Astrocyte (in vitro differentiated cells and primary cell): ENCODE measurements at places on chromosomes 3 and 15. TPM values are rescaled to one million over a fixed set of nuclear protein-coding genes. Genes with fewer than 3 reads are reported as not detected.

SPINT1 gene
- total RNA-seq = 30.1 and 40.3 TPM in 2 replicates

DNA sequence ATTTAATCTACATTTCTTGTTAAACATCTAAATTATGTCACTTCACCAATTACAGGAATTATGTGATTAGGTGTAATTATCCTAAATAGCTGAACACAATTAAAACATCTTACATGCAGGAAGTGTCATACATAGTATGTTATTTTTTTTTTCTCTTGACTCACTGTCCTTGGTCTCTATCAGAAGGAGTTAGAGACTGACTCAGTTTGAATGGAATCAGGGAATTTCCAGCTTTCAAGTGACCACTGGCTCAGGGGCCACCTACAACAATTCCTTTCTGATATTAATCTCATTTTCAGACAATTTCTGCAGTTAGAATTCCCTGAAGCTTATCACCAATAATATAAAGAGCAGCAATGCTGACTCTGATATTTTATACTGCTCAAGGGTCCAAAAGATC, 400.7 kb downstream of the ROBO1 start:
- DNase-seq = peak; percentile 81

- no peak for DNase-seq
These were observed 1.5 kb downstream of the MELTF start for GRCh38 chr3:197027896-197028727.

DNA sequence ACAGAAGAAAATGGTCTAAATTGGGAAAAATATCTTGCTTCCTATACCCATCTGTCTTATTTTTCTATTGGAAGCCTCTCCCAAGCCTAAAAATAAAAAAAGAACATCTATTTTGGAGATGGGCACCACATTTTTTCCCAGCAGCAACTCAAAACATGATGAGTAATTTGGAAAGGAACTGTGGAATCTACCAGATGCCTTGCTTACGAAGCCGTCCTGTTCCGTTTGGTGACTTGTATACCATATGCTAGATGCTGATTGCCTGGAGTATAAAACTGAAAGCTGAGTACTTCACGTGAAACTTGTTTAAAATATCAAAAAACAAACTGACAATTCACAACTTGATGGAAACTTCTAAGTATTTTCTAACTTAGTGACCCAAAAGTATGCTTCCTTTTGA, 491.0 kb downstream of the ROBO2 start:
- DNase-seq = no peak

SCAANT1 gene
- not detected in 2 replicates for total RNA-seq

DNA sequence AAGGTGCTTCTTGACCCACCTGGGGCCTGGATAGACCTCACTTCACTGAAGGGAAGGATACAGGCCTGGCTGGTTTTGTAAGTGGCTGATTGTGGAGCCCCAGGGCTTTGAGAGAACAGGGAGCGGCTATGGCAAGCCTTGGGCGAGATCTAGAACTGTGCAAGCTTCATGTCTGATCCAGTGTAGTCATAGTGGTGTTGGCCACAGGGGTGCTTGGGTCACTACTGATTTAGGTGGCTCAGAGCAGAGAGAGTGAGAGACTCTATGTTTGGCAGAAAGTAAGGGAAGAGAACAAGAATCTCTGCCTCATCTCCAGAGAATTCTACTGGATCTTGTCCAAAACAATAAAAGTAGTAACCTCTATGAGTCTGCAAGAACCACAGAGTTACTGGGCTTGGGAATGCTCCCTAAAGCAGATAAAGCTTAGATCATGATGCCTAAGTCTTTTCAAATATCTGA, 394.2 kb upstream of the EPHA3 start:
- peak; percentile 90 for DNase-seq

- no peak for DNase-seq
These were observed 992.4 kb downstream of the NAALADL2 start for GRCh38 chr3:175851541-175851940.

DNA sequence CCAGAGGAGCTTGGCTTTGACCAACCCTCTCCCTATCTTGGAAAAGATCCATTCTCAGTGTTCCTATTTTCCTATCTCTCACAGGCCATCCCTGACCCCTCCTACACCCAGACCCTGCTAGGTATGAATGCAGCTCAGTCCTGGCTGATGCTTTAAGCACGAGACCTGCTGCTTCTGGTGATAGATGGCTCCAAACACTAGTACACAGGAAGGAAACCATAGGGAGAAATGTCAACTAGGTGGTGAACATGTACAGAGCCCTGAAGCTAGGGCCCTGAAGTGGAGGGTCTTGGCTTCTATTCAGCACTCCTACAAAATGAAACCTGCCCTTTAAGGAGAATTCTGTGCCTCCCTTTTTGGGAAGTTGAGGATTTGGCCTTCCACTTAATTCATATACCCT, 47.4 kb upstream of the MANF start:
- DNase-seq = no peak

DNA sequence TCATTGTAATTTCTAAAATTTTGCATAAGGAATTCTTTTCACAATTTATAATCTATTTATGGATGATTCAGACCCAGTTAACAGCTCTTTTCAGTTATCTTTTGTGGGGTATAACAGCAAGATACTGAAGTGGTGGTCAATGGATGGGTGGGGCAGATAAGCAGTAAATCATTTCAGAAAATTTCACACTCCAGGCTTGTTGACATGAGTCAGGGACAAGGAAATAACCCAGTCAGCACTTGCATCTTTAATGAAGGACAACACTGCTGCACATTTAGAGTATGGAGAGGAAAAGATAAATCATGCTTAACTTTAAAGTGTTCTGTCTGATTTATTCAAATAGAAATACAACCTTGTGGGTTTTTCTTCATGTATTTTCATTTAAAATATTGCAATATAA, 181.6 kb downstream of the ROBO1 start:
- DNase-seq = no peak

PIF1 gene
- total RNA-seq = 0.48 and 1.7 TPM in 2 replicates

SMAD6 gene
- total RNA-seq = 2.7 and 4.0 TPM in 2 replicates

- peak; percentile 55 for DNase-seq
These were observed 3.6 kb upstream of the CHRM5 start for GRCh38 chr15:33964665-33965040.

EPHB1 gene
- total RNA-seq = 1.9 and 4.1 TPM in 2 replicates

- no peak for DNase-seq
These were observed 411.4 kb downstream of the AGBL1 start for GRCh38 chr15:86491118-86491517.

- no peak for DNase-seq
These were observed 77.5 kb upstream of the IL12A start for GRCh38 chr3:159910991-159911663.

- DNase-seq = no peak
These were observed 37.3 kb downstream of the SMAD6 start for GRCh38 chr15:66739287-66739686.

ARPC4 gene
- total RNA-seq = 187 and 205 TPM in 2 replicates

PAK6 gene
- 0.38 and 1.1 TPM in 2 replicates for total RNA-seq

ARRDC4 gene
- total RNA-seq = 30.4 and 42.4 TPM in 2 replicates
